Lung microvascular endothelial cell (primary cell): ENCODE measurements at places on chromosomes 7 and 10. TPM values are rescaled to one million over a fixed set of nuclear protein-coding genes. Genes with fewer than 3 reads are reported as not detected.

ADRA2A gene
- under 0.01 TPM in 2 replicates for total RNA-seq

GRCh38 chr7:25812086-25812850, 339.7 kb upstream of the NFE2L3 start:
- no peak for DNase-seq

DNA sequence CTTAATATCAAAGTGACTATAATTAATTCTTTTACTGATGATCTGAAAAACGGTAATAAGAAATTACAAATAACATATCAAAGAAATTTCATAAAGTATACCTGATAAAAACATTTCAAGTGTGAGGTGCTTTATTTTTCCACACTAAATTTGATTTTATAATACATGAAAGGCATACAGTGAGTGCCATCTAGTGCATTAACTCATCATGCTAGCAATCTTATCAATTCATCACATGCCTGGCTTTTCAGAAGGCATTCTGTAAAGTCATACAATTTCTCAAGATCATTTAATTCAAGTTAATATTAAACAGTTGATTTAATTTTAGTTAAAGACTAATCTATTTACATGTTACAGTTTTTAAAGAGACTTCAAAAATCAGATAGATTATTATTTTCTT, 1020.9 kb downstream of the GATA3 start:
- no peak for DNase-seq

DNA sequence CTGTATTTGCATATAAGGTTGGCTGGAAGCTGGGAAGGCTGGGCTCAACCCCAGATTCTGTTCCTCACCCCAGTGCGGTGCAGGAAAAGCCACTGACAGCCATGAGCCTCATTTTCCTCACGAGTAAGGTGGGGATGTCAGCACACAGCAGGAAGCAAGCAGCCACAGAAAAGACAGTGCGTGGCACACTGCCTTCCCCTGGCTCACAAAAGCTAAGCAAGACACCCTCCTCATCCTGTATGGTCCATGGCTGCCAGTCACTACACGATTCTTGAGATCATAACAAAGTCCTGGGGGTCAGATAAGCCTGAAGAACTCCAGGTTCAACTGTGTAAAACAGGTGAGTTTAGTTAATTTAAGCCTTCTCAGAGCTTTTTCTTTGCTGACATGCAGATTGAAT, 28.9 kb upstream of the DDC start:
- DNase-seq = no peak

- no peak for DNase-seq
Observed at GRCh38 chr10:31419394-31420063, 100.5 kb downstream of the ZEB1 start.

SPDYE6 gene
- total RNA-seq = not detected in 2 replicates

GRCh38 chr7:139643951-139644585, 120.6 kb downstream of the CLEC2L start:
- no peak for DNase-seq

GRCh38 chr7:151115836-151116418, 29.7 kb downstream of the AGAP3 start:
- DNase-seq = no peak
